ENCODE measurements at places on chromosomes 2 and 18. TPM values are rescaled to one million over a fixed set of nuclear protein-coding genes. Genes with fewer than 3 reads are reported as not detected.

DNA sequence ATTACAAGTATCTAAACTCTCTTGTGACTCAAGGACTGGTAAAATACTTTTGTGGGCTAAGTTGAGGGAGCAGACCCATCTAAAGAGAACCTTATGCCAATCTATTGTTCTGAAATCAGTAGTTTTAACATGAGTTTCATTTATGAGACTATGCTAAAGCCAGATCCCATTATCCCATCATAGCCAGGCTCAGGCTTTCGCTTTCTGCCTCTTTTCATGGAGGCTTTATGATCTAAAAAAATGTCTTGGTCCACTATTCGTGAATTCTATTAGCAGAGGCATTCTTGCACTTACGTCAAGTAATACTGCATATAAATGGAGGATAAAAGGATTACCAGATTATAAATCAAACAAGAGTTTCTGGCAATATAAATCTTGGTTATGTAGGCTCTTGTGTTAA is 1636.9 kb upstream of the ACVR2A start:
- no peak for DNase-seq
- no peak overlapping the region for H3K4me3 ChIP-seq
- H3K36me3 ChIP-seq: no peaks in the 10 kb centered on the region
- H3K27ac ChIP-seq: no peak overlapping the region
- H3K4me1 ChIP-seq: no peaks in the 10 kb centered on the region

The PDE11A gene
- total RNA-seq: 5.7 TPM

- no peak overlapping the region for H3K4me3 ChIP-seq
- no peaks in the 10 kb centered on the region for H3K4me1 ChIP-seq
- no peak overlapping the region for H3K27ac ChIP-seq
- no peaks in the 10 kb centered on the region for H3K27me3 ChIP-seq
- H3K36me3 ChIP-seq: no peaks in the 10 kb centered on the region
Observed at GRCh38 chr2:144747571-144747970, 227.7 kb upstream of the ZEB2 start.

DNA sequence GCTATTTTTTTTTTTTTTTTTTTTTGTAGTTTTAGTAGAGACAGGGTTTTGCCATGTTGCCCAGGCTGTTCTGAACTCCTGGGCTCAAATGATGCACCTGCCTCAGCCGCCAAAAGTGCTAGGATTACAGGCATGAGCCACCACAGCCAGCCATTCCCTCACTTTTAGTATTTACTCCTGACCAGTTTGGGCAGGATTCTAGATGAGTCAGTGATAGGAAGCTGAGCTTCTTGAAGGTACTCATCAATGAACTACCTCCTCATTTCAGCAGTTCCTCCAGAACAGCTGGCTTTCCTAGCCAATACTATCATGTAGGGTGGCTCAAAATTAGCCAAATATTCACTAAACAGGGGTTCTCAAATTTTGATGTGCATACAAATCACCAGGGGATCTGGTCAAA is 57.2 kb downstream of the CYBRD1 start:
- no peaks in the 10 kb centered on the region for H3K4me1 ChIP-seq
- H3K36me3 ChIP-seq: no peaks in the 10 kb centered on the region
- H3K27me3 ChIP-seq: no peaks in the 10 kb centered on the region

GRCh38 chr2:206563374-206563773 is 78.9 kb upstream of the FAM237A start:
- no peak for DNase-seq
- no peaks in the 10 kb centered on the region for H3K36me3 ChIP-seq
- H3K4me3 ChIP-seq: no peak overlapping the region

The DES gene
- 21.9 TPM for total RNA-seq

GRCh38 chr2:150487537-150488429 is at the start of gene RND3:
TSS of gene RND3 (minus strand) at chr2:150487667. CDS start at chr2:150487417, 250 bp downstream.
- H3K27me3 ChIP-seq: no peaks in the 10 kb centered on the region
- peaks cover 8% of the 10 kb centered on the region for H3K4me1 ChIP-seq
- no peaks in the 10 kb centered on the region for H3K36me3 ChIP-seq
- no peak within 1 kb of the TSS for H3K4me3 ChIP-seq

DNA sequence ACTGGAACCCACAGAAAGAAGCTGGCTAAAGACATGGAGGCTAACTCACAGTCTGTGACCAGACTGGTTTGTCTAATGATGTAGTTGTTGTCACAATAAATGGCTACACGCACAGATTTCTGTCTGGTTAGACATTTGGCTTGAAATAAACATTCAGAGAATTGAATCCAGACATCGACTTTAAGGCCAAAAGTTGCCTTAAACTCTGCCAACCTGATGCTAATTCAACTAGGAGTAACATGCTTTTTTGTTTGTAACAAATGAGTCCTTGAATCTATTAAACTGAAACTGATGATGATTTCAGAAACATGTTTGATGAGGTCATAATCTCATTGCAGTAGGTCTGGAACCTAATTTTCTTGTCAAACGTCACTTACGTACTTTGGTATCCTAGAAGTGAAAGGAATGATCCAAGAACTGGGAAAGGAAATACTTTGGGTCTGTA is 123.8 kb downstream of the ERBB4 start:
- no peaks in the 10 kb centered on the region for H3K4me1 ChIP-seq
- H3K36me3 ChIP-seq: no peaks in the 10 kb centered on the region
- DNase-seq: no peak
- no peak overlapping the region for H3K27ac ChIP-seq
- no peak overlapping the region for H3K4me3 ChIP-seq
- H3K27me3 ChIP-seq: no peaks in the 10 kb centered on the region

GRCh38 chr18:36402765-36403396 is 105.4 kb downstream of the FHOD3 start:
- H3K36me3 ChIP-seq: no peaks in the 10 kb centered on the region
- H3K4me3 ChIP-seq: no peak overlapping the region
- no peaks in the 10 kb centered on the region for H3K4me1 ChIP-seq
- no peak for DNase-seq
- no peaks in the 10 kb centered on the region for H3K27me3 ChIP-seq

- no peak overlapping the region for H3K4me3 ChIP-seq
- H3K27ac ChIP-seq: no peak overlapping the region
- no peak for DNase-seq
- 0 out of 2 replicates have a peak, but pooled peaks cover 2% of the 10 kb centered on the region for H3K27me3 ChIP-seq
- H3K36me3 ChIP-seq: no peaks in the 10 kb centered on the region
Observed at GRCh38 chr2:26720322-26721114, 28.0 kb downstream of the KCNK3 start.

DNA sequence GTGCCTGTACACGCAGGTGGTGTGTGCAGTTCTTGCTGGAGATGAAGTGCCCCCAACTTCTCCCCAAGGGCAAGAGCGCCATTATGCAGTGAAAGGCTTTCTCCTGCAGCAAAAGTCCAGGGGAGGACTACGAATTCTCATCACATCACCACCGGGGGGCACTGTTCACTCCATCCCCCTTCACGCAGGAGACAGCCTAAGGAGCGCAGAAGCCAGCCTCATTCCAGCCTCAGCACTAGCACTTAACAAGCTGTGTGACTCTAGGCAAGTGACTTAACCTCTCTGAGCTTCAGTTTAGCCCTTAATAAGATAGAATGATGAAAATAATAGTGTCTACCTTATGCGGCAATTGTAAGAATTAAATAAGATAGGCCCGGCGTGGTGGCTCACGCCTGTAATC is 32.3 kb downstream of the DNMT3A start:
- no peak overlapping the region for H3K4me3 ChIP-seq
- H3K27me3 ChIP-seq: peaks cover 10% of the 10 kb centered on the region
- H3K4me1 ChIP-seq: no peaks in the 10 kb centered on the region
- no peak overlapping the region for H3K27ac ChIP-seq
- no peaks in the 10 kb centered on the region for H3K36me3 ChIP-seq
- DNase-seq: peak; percentile 74

The REG3G gene
- 0.22 TPM for total RNA-seq

The ITGB6 gene
- total RNA-seq: 0.18 TPM

Data from K562 (cell line).